ENCODE measurements at places on chromosomes 7 and 10. TPM values are rescaled to one million over a fixed set of nuclear protein-coding genes. Genes with fewer than 3 reads are reported as not detected.

BTBD16 gene
- not detected for total RNA-seq

GPR85 gene
- not detected for total RNA-seq

CALML5 gene
- not detected for total RNA-seq

EPDR1 gene
- total RNA-seq = not detected

NPFFR1 gene
- total RNA-seq = not detected
